ENCODE measurements at places on chromosomes 3 and 15.

DNA sequence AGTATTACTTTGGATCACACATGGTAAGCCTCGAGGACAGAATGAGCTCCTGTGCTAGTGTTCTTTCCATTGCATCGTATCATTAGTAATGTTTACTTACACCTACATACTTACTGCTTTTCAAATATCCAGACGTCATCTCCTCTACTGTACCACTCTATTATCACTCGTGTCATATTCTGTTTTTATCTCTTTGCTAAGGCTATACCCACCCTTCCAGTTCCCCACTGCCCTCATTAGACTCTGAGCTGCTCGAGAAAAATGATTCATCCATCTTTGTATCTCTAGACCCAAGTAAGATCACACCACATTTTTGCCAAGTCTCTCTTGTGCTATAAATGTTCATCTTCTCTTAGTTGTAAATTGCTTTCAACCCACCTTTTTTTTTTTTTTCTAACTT is 245.7 kb downstream of the TIGIT start:
- peaks cover 5% of the 10 kb centered on the region for H3K4me1 ChIP-seq
- no peak overlapping the region for H3K27ac ChIP-seq
- H3K27me3 ChIP-seq, result no peaks in the 10 kb centered on the region
- peaks cover 9% of the 10 kb centered on the region for H3K36me3 ChIP-seq
- H3K4me3 ChIP-seq, result no peak overlapping the region

DNA sequence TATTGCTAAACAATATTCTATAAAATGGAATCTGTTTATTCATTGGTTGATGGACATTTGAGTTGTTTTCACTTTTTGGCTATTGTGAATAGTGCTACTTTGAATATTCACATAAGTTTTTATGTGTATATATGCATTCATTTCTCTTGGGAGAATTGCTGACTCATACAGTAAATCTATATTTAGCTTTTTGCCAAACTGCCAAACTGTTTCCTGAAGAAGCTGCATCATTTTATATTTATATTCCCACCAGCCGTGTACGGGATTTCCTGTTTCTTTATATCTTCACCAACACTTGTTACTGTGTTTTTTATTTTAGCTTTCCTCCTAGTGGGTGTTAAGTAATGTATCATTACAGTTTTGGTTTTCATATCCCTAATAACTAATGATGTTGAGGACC is 12.5 kb upstream of the TCAIM start:
- H3K4me1 ChIP-seq, result no peaks in the 10 kb centered on the region
- H3K27me3 ChIP-seq, result peaks cover 2% of the 10 kb centered on the region
- H3K4me3 ChIP-seq, result no peak overlapping the region
- H3K27ac ChIP-seq, result no peak overlapping the region
- no peak for DNase-seq

GRCh38 chr3:71478568-71478967 is 105.0 kb downstream of the FOXP1 start:
- H3K4me3 ChIP-seq, result peak overlapping the region; percentile 19
- H3K27me3 ChIP-seq, result no peaks in the 10 kb centered on the region
- H3K4me1 ChIP-seq, result peaks cover 78% of the 10 kb centered on the region

GRCh38 chr3:168162172-168162571 is 66.4 kb upstream of the GOLIM4 start:
- no peak overlapping the region for H3K27ac ChIP-seq
- DNase-seq, result no peak
- H3K27me3 ChIP-seq, result no peaks in the 10 kb centered on the region
- H3K4me1 ChIP-seq, result no peaks in the 10 kb centered on the region
- no peak overlapping the region for H3K4me3 ChIP-seq
- no peaks in the 10 kb centered on the region for H3K36me3 ChIP-seq

- no peaks in the 10 kb centered on the region for H3K36me3 ChIP-seq
- no peak for DNase-seq
- no peak overlapping the region for H3K4me3 ChIP-seq
- H3K27ac ChIP-seq, result no peak overlapping the region
- H3K4me1 ChIP-seq, result peaks cover 29% of the 10 kb centered on the region
Measured at GRCh38 chr3:30495172-30496065, 111.0 kb upstream of the TGFBR2 start.

GRCh38 chr3:15307580-15307979 is 24.8 kb downstream of the SH3BP5 start:
- H3K36me3 ChIP-seq, result peaks cover 20% of the 10 kb centered on the region
- no peak for DNase-seq
- no peak overlapping the region for H3K27ac ChIP-seq
- no peaks in the 10 kb centered on the region for H3K27me3 ChIP-seq
- no peak overlapping the region for H3K4me3 ChIP-seq

- DNase-seq, result no peak
- H3K27me3 ChIP-seq, result peaks cover 6% of the 10 kb centered on the region
- no peaks in the 10 kb centered on the region for H3K36me3 ChIP-seq
- H3K27ac ChIP-seq, result no peak overlapping the region
- no peaks in the 10 kb centered on the region for H3K4me1 ChIP-seq
Measured at GRCh38 chr3:62252438-62253157, 120.8 kb downstream of the FEZF2 start.

- peak; percentile 76 for DNase-seq
- H3K4me3 ChIP-seq, result no peak within 1 kb of the TSS
- H3K36me3 ChIP-seq, result no peaks in the 10 kb centered on the region
- peaks cover 15% of the 10 kb centered on the region for H3K27me3 ChIP-seq
Measured at GRCh38 chr15:40238532-40239403, at the start of gene PAK6. Gene PAK6 (plus strand): TSS chr15:40239063. CDS start chr15:40264786, 25,723 bp downstream.

- DNase-seq, result peak; percentile 63
- peak overlapping the region; percentile 21 for H3K27ac ChIP-seq
- no peaks in the 10 kb centered on the region for H3K36me3 ChIP-seq
Measured at GRCh38 chr15:98776607-98777281, 128.4 kb downstream of the IGF1R start.
